NCI-H1930 (cell line): ENCODE measurements at places on chromosomes 7 and 10.

GRCh38 chr10:51729822-51730555 lies 30.6 kb upstream of the CSTF2T start:
- DNase-seq: no peak

DNA sequence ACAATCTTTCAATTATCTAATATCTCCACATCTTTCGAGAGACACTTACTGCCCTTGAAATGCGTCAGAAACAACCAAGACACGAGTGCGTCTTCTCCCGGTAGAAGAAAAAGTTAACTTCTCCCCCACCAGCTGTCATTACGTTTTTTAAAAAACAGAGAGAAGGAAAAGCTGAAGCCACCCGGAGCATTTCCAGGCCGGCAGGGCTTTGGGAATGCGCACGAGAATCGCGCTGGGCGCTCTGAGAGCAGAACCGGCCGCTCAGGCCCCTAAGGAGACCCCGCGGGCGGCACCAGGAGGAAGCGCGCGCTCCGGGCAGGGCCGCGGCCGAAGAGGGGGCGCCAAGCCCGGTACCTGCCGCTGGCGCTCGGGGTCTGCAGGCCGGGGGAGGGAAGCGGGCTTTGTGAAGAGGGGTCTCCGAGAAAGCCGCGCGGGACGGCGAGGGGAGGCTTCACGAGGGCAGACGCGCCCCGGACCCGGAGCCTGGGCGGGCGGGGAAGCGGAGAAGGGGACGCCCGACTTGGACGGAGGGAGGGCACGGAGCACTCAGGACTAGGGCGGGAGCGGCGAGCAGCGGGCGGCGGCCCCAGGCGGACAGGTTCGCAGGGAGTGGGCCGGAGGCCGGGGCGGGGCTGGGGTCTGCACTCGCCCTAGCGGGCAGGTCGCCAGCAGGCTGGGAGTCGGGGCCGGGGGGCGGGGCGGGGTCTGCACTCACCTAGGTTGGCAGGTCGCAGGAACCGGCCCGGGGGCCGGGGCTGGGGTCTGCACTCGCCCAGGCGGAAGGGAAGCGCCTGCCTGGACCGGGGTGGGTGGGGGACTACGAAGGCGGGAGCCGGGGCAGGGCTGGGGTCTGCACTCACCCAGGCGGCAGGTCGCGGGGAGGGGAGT lies 932 bp downstream of the ESYT2 start:
- DNase-seq: no peak

DNA sequence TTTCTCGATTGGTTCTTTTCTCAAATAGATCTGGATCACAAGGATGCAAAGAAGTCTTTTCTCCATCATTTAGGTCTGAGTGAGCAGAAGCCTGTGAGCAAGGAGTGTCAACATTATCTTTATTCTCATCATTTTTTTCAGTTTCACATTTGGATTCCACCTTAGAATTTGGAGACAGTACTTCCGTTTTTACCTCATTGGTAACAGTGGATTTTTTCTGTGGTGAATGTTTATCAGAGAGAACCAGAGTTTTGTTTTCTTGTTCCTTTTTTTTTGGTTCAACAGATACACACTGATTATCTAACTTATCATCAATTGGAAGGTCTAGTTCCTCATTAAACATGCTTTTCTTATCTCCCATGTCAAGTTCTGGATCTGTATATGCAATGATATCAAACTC lies 151.3 kb downstream of the GALNT11 start:
- no peak for DNase-seq

DNA sequence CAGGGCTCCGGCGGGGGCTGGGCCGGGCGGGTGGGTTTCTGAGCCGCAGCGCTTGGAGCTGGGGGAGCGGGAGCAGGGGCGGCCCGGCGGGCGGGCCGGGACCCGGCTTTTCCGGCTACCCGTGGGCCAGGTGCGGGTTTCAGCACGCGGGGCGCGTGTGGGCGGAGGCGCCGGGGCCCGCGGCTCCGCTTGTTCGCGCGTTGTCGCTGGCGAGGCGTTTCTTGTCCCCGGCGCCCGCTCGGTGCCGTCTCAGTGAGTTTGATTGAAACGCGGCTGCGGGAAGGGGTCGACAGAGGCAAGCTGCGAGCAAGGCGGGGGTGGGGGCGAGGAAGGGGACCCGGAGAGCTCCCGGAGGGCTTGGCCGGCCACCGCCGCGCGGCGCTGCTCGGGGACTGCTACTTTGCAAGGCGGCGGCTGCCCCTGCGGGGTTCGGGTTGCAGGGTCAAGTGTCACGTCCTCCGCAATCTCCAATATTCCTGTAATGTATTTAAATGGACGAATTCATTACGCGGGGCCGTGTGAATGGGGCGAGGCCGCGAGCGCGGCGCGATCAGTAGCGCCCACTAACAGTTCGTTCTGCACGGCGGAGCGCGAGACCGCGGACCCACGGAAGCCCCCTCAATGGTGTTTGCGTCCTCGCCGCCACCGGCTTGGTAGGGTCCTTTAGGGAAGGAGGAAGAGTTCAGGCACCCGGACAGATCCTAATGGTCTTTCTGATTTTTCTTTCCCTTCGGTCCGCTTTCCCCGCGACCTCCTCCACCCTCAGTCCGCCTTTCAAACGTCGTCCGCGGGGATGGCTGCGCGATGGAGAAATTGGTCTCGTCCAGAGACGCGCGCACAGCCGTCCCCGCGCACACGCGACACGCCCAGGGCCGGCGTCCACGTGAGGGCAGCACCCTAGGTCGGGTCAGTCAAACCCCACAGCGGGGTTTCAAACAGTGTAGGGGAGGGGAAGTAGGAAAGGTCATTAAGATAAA lies 76.9 kb downstream of the INSIG1 start:
- no peak for DNase-seq

- DNase-seq: no peak
Observed at GRCh38 chr7:7002418-7003062, 176.5 kb upstream of the CCZ1B start.

GRCh38 chr10:31098046-31098445 lies 66.4 kb upstream of the ZNF438 start:
- DNase-seq: no peak

DNA sequence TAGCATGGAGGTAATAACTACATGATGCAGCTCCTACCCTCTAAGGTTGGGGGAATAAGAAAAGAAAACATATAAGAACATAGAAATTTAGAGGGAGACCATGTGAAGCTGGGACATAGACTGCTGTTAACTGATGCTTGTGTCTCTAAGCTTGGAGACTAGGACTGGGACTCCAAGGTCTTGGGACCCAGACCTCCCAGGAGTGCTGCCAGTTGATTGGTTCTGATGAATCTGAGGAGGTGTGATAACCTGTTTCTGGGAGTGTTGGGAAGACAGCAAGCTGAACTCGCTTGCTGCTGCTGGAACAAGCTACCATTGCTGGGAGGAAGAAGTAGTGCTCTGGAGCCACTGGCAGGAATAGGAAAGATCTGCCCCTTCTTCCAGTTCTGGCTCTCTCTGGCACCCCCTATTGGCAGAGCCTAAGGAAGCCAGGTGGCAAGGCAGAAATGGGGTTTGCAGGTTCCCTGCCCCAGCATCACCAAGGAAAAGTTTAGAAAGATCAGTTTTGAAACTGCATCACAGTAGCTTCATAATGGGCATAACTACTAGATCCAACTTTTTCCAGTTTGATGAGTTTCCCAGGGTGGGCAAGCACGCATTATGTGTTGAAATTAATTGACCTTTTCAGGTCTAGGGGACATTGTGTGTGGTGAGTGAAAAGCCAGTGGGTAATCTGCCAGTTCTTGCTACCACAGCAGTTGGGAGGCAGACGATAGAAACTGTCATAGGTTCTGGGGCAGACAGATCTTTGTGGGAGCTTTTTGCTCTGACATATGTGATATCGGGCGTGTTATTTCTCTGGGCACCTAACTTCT lies 140.7 kb downstream of the SND1 start:
- DNase-seq: peak; percentile 35

- DNase-seq: no peak
Observed at GRCh38 chr7:138785587-138786437, 12.0 kb upstream of the TMEM213 start.
